HCT116 (cell line): ENCODE measurements at places on chromosomes 2 and 18.

DNA sequence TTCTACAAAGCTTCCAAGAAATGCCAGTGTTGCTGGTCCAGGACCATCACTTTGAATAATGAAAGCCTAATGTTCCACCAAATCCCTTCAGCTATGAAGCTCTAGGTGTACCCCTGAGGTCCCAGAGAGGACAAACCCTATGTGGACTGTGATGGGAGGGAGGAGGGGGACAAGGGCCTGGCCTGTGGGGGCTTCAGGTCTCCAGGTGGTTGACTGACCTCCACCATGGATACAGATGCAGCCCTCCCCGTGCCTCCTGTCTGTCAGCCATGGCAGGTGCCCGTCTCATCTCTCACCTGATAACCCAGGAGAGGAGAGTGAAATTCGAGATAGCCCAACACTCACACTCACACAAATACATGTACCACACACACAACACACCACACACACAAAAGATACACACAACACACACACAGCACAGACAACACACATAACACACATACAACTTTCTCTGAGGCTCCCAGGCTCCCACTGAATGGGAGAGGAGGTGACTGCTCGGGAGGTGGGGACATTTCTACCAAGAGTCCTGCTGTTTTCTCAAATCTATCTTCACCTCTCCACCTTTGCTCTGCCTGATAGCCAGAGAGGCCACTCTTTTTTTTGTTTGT lies 12.8 kb upstream of the RHOB start:
- no peak for DNase-seq

DNA sequence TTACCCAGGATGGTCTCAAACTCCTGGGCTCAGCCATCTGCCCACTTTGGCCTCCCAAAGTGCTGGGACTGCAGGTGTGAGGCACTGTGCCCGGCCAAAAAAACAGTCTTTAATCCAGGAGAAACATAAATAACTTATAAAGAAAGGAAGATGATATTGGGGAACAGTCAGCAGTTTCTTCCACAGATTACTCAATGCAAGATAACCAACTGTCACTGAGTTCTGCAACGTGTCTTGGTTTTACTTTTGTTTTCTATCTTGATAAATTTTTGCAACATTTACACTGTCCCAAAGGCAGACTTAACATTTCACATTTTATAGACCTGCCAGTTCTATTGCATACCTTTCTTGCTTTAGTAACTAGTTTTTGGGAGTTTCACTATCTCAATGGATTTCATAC lies 71.1 kb downstream of the ANKRD44 start:
- DNase-seq: no peak

DNA sequence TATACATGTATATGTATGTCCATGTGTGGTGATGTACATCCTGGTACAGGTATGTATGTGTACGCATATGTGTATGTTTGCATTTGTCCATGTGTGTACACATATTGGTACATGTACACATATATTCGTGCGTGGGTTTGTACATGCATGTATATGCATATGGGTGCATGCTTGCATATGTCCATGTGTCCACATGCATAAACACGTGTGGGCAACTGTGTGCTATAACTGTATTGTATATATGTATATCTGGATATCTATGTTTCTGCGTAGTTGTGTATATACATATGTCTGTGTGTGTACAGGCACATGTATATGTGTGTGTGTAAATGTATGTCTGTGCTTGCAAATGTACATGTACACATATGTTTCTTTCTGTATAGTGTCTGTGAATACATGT lies 858.5 kb downstream of the CNTNAP5 start:
- no peak for DNase-seq

DNA sequence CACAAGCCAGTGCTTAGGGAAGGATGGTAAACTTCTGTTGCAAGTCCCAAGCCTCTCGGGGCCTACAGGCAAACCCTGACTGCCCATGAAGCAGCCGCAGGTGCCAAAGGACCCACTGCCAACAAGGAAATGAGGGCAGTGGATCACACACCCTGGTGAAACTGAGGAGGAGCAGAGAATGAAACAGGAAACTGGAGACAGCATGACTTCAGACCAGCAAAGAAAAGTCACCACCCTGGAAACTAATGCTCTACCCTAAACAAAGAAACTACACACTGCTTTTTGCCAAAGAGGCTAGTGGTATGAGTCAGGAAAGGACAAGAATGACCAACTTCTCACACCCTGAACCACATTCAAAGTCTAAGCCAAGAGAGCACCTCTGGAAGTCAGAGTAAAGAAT lies 97.2 kb downstream of the MYO5B start:
- DNase-seq: peak; percentile 16

DNA sequence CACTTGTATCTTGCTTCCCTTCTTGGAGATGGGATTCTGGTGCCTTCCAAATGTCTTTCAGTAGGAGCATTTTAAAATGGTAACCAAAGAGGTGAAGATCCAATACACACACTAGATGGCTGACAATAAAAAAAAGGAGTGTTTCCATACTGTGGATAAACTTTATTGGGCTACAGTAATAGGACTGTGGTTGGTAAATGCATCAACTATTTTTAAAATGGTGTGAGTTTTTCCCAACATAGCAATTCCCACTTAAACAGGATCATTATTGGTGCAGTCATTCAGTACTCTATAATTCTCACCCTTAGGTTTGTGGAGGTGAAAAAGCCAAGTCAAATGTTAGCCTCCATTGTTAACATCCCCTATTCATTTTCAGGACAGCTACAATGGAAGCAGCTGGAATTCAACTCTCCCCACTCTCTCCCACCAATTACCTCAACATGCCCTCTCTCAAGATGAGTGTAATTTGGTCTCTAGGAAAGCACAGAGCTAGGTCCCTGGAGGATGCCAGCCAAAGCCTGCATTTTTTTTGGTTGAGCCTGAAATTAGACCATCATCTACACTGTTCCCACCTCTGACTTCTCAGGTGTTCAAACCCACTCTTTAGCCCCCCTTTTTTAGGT lies 273.3 kb downstream of the TCF4 start:
- DNase-seq: no peak

DNA sequence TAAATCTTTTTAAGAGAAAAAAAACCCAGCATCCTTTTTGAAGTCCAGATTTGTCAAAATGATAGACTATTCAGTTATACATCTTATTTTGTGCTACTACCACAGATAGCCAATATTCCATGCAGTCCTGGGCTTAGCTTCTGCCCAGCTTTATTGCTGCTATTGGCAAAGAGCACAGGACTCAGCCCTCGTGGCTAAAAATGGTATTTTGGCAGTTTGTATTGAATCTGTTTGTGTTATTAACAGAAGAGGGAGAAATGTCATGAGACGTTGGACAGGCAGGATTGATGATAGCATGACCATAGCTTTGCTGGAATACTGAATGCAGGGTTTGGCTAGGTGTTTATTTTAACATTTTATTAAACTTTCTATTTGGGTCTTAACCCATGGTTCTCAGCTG lies 19.4 kb downstream of the ELAC1 start:
- DNase-seq: no peak

DNA sequence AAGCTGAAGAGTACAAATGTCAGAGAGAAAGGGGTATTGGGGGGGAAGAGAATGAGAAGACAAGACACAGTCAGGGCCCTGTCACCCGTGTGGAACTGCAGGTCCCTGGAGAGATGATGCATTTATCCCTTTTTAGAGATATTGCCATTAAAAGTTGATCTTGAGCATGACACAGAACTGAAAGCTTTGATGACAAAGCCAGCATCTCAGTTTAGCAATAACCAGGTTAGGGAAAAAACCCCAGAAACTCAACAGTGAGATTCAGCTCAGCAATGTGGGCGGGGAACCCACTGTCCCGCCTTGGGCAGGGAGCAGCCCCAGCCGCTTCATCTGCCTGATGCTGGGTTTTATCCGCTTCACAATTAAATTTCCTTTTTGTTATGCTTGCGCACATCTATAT lies 181.1 kb downstream of the NEDD4L start:
- DNase-seq: no peak

DNA sequence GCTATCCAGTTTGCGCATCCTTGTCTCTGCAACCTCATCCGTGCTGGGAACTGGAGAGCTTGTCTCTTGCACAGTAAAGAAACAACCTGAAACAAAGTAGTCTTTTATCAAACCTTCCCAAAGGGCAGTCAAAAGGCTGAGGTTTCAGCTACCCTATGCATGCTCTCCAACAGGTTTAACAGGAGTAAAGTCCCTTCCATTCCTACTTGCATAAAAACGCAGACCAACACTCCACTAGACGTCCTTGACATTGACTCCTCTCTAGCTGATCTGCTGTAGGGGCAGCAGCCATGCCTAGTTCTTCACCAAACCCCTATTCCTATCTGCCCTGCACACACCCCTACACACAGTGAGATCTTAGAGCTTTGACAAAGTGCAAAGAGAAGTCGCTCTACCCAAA lies 41.5 kb downstream of the L3MBTL4 start:
- no peak for DNase-seq

GRCh38 chr2:117943013-117943672 lies 70.7 kb downstream of the CCDC93 start:
- DNase-seq: no peak

DNA sequence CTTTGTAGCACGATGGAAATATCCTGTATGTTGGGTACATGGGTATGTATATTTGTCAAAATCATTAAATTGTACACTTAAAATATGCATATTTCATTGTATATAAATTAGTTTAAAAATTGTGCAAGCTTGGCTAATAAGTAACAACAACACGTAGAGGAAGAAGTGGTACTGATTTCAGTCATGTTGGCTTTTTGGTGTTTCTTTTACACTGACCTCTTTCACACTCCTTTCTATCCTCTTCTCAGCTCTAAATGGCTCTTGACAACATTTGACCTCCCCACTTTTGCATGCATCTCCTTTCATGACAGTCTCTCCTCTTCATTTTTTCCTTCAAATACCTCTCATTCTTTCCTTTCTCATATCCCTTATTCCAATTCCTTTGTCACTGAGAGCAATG lies 801.4 kb upstream of the ZEB2 start:
- DNase-seq: no peak

- DNase-seq: no peak
Measured at GRCh38 chr2:95086017-95086416, 35.6 kb downstream of the MRPS5 start.

DNA sequence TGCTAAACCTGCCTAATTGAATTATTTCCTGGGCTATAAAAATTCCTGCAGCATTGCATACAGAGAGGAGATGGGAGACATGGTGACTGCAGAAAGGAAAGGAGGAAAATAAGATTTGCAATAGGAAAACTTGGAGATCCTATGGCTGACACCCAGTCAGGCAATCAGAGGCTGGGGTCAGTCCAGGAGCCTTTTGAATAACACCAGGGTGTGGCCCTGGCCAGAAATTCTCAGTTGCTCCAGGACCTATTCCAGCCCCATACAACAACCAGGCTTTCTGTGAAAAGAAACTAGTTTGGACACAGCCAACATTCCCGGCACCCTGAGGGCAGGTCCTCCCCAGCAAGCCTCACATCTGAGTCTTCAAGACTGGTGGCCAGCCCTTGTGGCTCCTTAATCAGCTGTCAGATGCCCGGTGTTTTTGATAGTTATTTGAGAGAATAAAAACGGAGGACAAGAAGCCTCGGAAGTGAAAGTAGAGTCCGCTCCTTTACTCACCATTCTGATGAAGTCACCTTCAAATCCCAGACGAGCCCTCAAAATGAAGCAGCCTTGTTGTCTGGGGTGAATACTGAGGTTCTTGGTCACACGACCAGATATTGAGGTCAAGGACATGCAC lies 31.1 kb upstream of the GMCL1 start:
- no peak for DNase-seq

DNA sequence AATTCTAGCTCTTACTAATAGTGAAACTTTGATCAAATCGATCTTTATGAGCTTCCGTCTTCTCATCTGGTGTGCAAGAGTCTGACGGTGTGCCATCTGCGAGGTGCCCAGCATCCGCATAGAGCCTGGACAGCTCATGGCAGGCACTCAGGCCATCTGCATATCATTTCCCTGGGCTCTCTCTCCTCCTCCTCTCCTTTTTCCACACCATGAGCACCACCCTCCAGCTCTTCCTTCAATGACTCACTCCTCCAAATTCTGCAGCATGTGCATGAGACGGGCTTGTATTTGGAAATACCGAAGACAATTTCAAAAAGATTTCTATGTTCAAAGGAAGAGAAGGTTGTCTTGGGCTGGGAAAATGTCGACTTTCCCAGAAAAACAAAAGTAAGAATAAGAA lies 161.1 kb downstream of the CCBE1 start:
- no peak for DNase-seq

DNA sequence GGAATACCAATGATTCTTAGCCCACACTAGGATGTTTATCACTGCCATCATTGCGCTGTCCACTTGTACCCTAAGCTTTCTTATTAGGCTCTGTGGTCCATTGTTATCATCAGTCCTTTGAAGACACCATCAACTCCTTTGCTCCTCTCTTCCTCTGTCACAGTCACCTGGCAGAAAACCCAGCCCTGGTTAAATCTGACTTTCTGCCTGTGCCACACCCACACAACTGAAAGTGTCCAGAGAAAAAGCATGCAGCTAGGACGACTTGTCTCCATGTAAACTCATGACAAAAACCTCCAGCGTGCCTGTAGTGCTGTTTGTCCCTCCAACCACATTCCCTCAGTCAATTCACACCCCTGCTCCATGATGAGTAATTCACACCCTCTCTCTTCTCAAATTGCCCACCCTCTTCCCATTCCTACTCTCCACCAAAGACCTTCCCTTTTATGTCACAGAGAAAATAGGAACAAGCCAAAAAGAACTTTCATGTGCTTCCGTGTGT lies 297.4 kb upstream of the MGAT5 start:
- DNase-seq: no peak

GRCh38 chr2:16773080-16773713 lies 107.6 kb upstream of the CYRIA start:
- DNase-seq: peak; percentile 36

GRCh38 chr2:40760071-40760666 lies 308.3 kb upstream of the SLC8A1 start:
- DNase-seq: peak; percentile 6

GRCh38 chr2:172282944-172283343 lies 144.4 kb upstream of the ITGA6 start:
- DNase-seq: no peak

GRCh38 chr2:28134262-28134812 lies 243.8 kb downstream of the BABAM2 start:
- DNase-seq: no peak

DNA sequence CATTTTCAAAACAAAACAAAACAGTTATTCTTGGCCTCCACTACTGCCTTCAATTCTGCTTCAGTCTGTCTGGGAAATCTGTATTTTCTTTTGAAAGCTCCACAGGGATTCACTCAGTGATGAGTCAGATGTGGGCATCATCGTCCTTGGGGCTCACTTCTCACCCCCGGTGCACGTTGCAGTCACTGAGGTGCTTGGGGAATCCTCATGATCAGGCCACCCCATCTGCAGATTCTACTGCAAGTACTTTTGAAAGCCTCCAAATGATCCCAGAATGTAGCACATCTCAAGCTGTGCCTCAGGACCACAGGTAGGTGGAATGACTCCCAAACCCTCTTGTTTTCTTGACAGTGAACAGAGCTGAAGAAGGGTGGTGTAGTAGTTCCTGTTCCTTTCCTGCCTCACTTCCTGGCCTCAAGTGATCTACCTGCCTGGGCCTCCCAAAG lies 34.3 kb downstream of the LPIN2 start:
- no peak for DNase-seq

GRCh38 chr2:162919111-162919510 lies 80.5 kb upstream of the KCNH7 start:
- no peak for DNase-seq

GRCh38 chr2:98727369-98728087 lies 3.4 kb downstream of the MGAT4A start:
- no peak for DNase-seq

GRCh38 chr2:109463236-109463635 lies 150.5 kb downstream of the SEPTIN10 start:
- no peak for DNase-seq

- no peak for DNase-seq
Measured at GRCh38 chr2:165239856-165240515, 772 bp downstream of the SCN2A start.

GRCh38 chr2:232102380-232102779 lies 140.9 kb downstream of the DIS3L2 start:
- DNase-seq: no peak
